Stimulated activated CD8-positive, alpha-beta memory T cell treated with anti-CD3 and anti-CD28 coated beads, Interleukin-15, amount 100 ng/mL, for 4 hours (primary cell): ENCODE measurements at places on chromosomes 7 and 10.
A peak's percentile ranks its signal among the peaks of the same experiment; 100 is the strongest.

DNA sequence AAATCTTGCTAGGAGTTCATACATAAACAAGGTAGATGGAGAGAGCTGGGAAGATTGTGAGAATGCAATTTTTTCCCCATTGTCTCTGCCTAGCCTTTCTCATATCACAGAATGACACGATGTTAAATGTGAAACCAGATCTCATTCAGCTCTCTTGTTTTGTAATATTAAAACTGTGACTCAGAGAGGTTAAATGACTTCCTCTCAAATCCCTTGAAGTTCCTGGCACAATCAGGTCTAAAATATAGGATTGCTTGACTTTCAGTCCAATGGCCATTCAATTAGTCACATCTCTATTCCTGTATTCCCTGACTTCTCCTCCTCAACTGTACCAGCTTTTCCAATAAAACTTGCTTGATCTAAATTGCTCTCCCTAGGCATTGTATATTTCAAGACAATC, 3.1 kb downstream of the ANKRD22 start:
- DNase-seq: no peak

DNA sequence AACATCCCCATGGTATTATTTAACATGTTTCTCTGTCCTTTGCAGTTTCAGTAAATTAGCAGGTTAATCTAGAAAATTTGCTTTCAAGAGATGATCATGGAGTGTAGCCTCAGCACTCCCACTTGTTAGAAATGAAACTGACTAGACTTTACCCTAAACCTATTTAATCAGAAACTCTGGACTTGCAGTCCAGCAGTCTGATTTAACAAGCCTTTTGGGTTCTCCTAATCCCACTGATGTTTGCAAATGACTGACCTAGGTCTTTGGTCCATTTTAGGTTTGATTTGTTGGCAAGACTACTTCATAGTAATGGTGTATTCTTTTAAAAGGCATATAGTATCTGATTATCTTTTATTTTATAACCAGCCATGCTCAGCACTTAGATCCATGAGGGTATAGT, 55.5 kb upstream of the SLC25A13 start:
- DNase-seq: no peak

DNA sequence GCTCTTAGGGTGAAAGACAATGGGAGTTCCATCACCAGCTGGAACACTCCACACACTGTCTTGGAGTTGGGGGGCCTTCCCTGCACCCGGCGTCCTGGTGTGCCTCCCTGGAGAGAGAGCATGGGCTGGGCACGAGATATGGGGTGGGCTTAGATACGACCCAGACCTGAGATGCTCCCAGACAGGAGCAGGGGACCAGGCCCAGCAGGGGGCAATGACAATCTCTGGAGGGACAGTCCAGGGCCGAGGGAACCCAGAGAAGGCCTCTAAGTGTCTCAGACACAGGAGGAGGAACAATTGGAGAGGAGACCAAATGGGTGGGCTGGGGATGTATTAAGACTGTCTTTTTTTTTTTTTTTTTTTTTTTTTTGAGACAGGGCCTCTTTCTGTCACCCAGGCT, 40.0 kb downstream of the MYL10 start:
- DNase-seq: no peak

DNA sequence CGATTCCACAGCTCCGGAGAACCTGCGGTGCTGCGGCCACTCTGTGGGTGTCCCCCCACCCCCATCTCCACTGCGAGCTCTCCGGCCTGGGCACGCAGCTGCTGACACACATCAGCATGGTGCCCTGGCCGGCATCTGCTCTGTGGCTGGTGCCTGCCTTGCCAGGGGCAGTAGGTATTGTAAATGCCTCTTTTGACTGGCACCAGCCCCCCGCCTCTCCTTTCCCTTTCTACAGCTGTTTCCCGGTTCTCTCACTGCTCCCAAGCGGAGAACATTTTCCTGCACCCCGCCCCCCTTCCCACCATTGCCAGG, 357.1 kb upstream of the ZNF32 start:
- no peak for DNase-seq

DNA sequence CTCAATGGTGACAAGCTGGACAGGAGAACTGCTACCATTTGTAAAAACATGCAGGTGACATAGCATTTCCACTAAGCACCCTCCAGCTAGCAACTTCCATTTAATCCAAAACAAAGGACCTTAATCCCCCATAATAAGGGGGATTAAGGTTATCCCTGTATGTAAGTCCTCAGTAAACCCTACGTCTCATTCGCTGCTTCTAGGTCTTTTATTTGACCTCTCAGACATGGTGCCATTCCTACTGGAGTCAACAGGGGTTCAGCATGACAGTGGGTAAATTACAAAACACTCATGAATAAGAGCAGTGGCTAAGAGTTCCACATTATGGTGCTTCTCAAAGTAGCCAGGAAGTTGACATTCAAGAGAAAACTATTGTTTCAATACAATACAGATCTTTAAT, 121.8 kb upstream of the CAV2 start:
- DNase-seq: no peak

- DNase-seq: no peak
These were observed 82.3 kb upstream of the FGL2 start for GRCh38 chr7:77281780-77282478.

- DNase-seq: no peak
These were observed 50.4 kb downstream of the CCNY start for GRCh38 chr10:35386594-35387174.

DNA sequence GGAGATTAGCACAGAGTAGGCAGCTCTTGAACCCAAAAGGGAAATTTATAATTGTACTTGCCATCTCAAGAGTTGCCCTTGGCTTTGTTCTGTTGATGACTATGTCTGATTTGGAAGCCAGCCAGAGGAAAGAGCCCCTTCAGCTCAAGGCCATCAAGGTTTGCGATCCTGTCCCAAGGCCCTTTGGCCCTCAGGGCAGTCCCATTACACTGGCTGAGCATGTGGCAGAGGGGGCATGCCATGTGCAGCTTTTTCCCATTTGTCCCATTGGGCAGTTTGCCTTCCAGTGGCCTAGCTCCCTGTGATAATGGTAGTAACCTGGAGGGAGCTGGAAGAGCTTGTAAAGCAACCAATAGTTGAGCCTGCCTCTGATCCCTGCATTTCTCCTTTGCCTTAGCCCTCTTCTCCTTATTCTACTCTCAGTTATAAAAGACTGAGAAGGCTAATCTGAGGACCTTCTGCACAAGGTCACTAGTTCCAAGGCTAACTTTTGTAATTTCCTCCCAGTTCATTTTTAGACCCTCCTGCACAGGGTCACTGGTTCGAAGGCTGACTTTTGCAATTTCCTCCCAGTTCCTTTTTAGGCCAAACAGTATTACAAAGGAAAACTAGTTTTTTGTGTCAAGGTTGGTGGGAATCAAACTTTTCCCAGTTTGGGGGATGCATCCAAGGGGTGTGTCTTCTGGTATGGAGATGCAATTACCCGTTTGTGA, 31.0 kb upstream of the ARHGAP12 start:
- no peak for DNase-seq

- DNase-seq: no peak
These were observed 124.3 kb upstream of the UNC5B start for GRCh38 chr10:71088054-71088453.

DNA sequence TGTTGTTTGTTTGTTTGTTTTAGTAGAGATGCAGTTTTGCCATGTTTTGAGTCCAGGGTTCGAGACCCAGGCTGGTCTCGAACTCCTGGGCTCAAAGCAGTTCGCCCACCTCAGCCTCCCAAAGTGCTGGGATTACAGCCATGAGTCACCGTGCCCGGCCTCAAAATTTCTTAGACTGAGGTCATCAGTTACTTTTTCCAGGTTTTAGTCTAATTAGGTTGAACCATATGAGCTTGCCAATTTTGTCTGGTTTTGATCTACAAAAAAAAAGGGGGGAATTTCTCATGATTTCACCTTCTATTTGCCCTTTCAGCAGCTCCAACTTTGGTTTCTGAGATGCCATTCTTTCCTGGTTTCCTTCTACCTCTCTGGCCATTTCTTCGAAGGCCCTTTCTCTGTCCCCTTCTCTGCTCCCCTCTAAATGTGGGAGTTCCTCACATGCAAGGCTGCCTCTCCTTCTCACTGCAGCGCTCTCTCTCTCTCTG, 5.5 kb downstream of the CUEDC2 start:
- DNase-seq: no peak

- DNase-seq: peak; percentile 37
These were observed 95.1 kb upstream of the DIP2C start for GRCh38 chr10:784403-785088.

DNA sequence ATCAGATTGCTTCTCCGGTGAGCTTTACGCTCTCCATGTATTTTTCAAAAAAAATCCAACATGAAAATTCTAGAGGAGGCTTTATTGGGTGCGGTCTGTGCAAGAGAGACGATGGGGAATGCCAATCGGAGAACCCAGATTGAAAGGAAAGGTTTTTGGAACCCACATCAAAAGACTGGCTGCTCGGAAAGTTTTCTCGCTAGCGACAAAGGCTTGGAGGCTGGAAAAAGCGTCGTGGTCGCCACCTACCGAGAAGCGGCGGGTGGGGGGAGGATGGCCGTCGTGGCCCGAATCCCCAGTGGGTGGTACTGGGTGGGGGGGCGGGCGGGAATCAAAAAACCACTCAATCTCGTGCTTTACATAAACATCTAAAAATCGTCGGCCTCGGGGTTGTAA, 1.1 kb upstream of the GTF2I start:
- DNase-seq: peak; percentile 33
